ENCODE measurements at places on chromosomes 6 and 20.

- peaks cover 15% of the 10 kb centered on the region for H3K4me1 ChIP-seq
- DNase-seq: no peak
Observed at GRCh38 chr20:31815408-31816188, 3.6 kb upstream of the MYLK2 start.

DNA sequence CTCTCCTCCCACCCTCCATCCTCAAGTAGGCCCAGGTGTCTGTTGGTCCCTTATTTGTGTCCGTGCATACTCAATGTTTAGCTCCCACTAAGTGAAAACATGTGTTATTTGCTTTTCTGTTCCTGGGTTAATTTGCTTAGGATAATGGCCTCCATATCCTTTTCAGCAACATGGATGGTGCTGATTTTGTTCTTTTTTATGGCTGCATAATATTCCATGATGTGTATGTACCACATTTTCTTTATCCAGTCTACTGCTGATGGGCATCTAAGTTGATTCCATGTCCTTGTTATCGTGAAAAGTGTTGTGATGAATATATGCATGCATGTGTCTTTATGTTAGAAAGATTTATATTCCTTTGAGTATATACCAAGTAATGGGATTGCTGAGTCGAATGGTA is 314.9 kb upstream of the IRAK1BP1 start:
- no peak overlapping the region for H3K27ac ChIP-seq
- DNase-seq: no peak
- H3K27me3 ChIP-seq: no peaks in the 10 kb centered on the region
- H3K4me1 ChIP-seq: no peaks in the 10 kb centered on the region
- H3K36me3 ChIP-seq: no peaks in the 10 kb centered on the region

DNA sequence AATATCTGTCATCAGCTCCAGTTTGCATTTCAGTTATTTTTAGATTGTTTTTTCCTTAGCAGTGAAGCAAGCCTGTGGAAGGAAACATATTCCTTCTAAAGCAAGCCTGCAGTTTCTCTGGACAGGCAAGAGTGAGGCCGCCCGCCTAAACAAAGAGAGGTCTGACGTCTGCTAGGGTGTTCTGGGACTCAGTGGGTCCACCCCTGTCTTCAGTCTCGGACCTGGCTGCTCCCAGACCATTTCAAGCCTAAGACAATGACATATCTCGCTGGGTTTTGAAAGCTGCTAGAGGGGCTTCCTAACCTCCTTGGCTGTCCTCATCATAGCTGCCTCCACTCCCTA is 36.8 kb upstream of the RNF24 start:
- H3K27me3 ChIP-seq: no peaks in the 10 kb centered on the region
- H3K36me3 ChIP-seq: no peaks in the 10 kb centered on the region
- no peaks in the 10 kb centered on the region for H3K4me1 ChIP-seq
- DNase-seq: no peak
- H3K27ac ChIP-seq: no peak overlapping the region

DNA sequence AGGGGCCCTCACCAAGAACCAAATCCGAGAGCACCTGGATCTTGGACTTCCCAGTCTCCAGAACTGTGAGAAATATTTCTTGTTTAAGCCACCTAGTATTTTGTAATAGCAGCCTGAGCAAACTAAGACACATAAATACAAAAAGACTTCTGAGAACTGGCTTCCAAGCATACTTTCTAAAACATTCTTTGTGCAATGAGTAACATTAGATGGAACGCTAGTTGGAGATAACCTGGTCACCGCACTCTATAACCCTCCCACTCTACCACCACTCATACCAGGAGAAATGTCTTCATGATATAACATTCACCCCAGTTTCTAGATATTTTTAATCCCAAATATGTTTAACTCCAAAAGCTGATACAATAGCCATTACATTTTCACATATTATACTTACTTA is 169.5 kb upstream of the THEMIS start:
- no peak for DNase-seq
- H3K4me1 ChIP-seq: no peaks in the 10 kb centered on the region
- H3K4me3 ChIP-seq: no peak overlapping the region
- no peak overlapping the region for H3K27ac ChIP-seq

GRCh38 chr6:39543950-39544349 is 181.3 kb downstream of the KIF6 start:
- no peak overlapping the region for H3K4me3 ChIP-seq
- peaks cover 7% of the 10 kb centered on the region for H3K4me1 ChIP-seq
- no peaks in the 10 kb centered on the region for H3K36me3 ChIP-seq
- DNase-seq: no peak
- no peaks in the 10 kb centered on the region for H3K27me3 ChIP-seq
- H3K27ac ChIP-seq: no peak overlapping the region

DNA sequence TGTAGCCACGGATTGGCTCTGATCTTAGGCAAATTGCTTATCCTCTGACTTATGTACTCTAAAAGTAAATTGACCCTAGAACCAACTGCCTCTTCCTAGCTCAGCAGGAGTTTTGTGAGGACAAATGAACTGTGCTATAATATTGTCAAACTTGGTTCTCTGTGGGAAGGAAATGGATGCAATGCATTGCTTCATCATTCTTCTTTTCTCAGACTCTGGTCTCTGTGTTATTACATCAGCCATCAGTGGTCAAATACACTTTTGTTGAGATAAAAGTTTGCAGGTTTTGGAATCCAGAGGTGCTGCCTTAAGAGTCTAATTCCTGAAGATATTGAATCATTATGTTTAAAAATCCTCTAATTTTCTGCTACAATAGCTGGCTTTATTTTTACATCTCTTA is 64.9 kb downstream of the SLC24A3 start:
- no peak overlapping the region for H3K4me3 ChIP-seq
- H3K36me3 ChIP-seq: peaks cover 14% of the 10 kb centered on the region
- DNase-seq: no peak
- no peaks in the 10 kb centered on the region for H3K27me3 ChIP-seq

DNA sequence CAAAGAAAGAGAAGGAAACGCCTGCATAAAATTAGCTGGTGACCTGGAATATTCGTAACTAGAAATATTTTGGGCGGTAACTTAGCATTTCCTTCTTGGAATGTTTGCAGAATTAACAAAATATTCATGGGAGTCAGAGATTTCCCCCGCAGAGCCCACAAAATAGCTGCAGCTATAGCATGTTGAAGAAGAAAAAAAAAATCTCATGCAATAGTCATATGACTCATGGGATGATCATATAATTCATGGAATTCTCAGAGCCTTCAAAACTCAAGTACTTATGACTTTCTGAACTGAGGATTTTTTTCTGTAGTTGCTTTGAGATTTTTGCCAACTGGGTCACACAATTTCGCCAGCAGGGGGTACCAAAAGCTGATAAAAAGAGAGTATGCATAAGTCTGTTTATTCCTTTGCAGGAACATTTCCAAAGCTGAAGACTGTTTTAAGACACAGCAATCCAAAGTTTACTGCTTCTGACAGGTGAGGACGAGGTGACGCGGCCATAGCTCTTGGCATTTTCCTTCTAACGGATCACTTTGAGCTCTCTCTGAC is 586.0 kb upstream of the CHD6 start:
- H3K27me3 ChIP-seq: no peaks in the 10 kb centered on the region
- no peak for DNase-seq
- H3K27ac ChIP-seq: no peak overlapping the region
- H3K4me1 ChIP-seq: no peaks in the 10 kb centered on the region
- no peak overlapping the region for H3K4me3 ChIP-seq

- no peaks in the 10 kb centered on the region for H3K36me3 ChIP-seq
- no peak overlapping the region for H3K4me3 ChIP-seq
- no peaks in the 10 kb centered on the region for H3K27me3 ChIP-seq
- no peak for DNase-seq
- peaks cover 9% of the 10 kb centered on the region for H3K4me1 ChIP-seq
Observed at GRCh38 chr6:53309901-53310300, 38.8 kb downstream of the ELOVL5 start.

- H3K4me1 ChIP-seq: no peaks in the 10 kb centered on the region
- H3K27ac ChIP-seq: no peak overlapping the region
- no peak overlapping the region for H3K4me3 ChIP-seq
- H3K36me3 ChIP-seq: no peaks in the 10 kb centered on the region
- no peak for DNase-seq
- no peaks in the 10 kb centered on the region for H3K27me3 ChIP-seq
Observed at GRCh38 chr6:69732640-69733039, 64.2 kb downstream of the LMBRD1 start.

- no peak for DNase-seq
- H3K4me3 ChIP-seq: no peak overlapping the region
- H3K4me1 ChIP-seq: no peaks in the 10 kb centered on the region
- H3K27ac ChIP-seq: no peak overlapping the region
Observed at GRCh38 chr6:152428126-152428525, 209.0 kb downstream of the SYNE1 start.

DNA sequence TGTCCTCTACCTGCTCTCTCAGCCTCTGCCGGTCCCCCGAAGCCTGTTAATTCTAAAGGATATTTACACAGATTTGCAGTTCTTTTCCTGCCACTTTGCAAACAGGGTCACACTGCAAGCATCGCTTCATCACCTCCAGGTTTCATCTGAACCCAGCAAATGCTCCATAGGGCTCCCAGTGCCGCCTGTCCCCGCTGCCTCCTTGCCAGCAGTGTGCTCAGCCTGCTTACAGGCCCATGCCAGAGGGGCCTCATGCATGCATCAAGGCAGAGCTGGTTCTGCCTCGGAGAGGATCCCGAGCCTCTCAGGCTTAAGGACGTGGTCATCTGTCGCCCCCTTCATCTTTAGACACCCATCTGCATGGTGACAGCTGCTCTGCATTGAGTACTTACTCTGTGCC is 10.5 kb downstream of the SIRPA start:
- H3K27me3 ChIP-seq: no peaks in the 10 kb centered on the region
- H3K36me3 ChIP-seq: no peaks in the 10 kb centered on the region
- peaks cover 3% of the 10 kb centered on the region for H3K4me1 ChIP-seq

GRCh38 chr6:11812951-11813350 is 34.3 kb upstream of the ADTRP start:
- no peaks in the 10 kb centered on the region for H3K36me3 ChIP-seq
- no peak overlapping the region for H3K27ac ChIP-seq
- H3K4me3 ChIP-seq: no peak overlapping the region
- no peaks in the 10 kb centered on the region for H3K27me3 ChIP-seq

GRCh38 chr20:59640267-59640666 is 35.9 kb downstream of the PHACTR3 start:
- H3K27ac ChIP-seq: no peak overlapping the region
- DNase-seq: no peak
- H3K4me3 ChIP-seq: no peak overlapping the region

GRCh38 chr6:170155464-170156196 is 135.2 kb downstream of the DLL1 start:
- peaks cover 6% of the 10 kb centered on the region for H3K4me1 ChIP-seq
- H3K27me3 ChIP-seq: peaks cover 36% of the 10 kb centered on the region
- H3K4me3 ChIP-seq: no peak overlapping the region
- H3K36me3 ChIP-seq: no peaks in the 10 kb centered on the region

- H3K4me1 ChIP-seq: peaks cover 6% of the 10 kb centered on the region
- H3K36me3 ChIP-seq: no peaks in the 10 kb centered on the region
- peaks cover 7% of the 10 kb centered on the region for H3K27me3 ChIP-seq
- H3K27ac ChIP-seq: no peak overlapping the region
- DNase-seq: no peak
- H3K4me3 ChIP-seq: peak overlapping the region; percentile 31
Observed at GRCh38 chr20:25148982-25149846, 46.3 kb upstream of the ENTPD6 start.

GRCh38 chr20:3011752-3012151 is 31.7 kb upstream of the GNRH2 start:
- H3K27me3 ChIP-seq: no peaks in the 10 kb centered on the region
- no peak overlapping the region for H3K4me3 ChIP-seq
- no peaks in the 10 kb centered on the region for H3K4me1 ChIP-seq
- DNase-seq: no peak
- H3K27ac ChIP-seq: no peak overlapping the region

- DNase-seq: no peak
- H3K4me1 ChIP-seq: peaks cover 78% of the 10 kb centered on the region
- no peaks in the 10 kb centered on the region for H3K36me3 ChIP-seq
- H3K27me3 ChIP-seq: no peaks in the 10 kb centered on the region
- peak overlapping the region; percentile 98 for H3K27ac ChIP-seq
Observed at GRCh38 chr6:3750317-3751076, 1.0 kb downstream of the PXDC1 start.

DNA sequence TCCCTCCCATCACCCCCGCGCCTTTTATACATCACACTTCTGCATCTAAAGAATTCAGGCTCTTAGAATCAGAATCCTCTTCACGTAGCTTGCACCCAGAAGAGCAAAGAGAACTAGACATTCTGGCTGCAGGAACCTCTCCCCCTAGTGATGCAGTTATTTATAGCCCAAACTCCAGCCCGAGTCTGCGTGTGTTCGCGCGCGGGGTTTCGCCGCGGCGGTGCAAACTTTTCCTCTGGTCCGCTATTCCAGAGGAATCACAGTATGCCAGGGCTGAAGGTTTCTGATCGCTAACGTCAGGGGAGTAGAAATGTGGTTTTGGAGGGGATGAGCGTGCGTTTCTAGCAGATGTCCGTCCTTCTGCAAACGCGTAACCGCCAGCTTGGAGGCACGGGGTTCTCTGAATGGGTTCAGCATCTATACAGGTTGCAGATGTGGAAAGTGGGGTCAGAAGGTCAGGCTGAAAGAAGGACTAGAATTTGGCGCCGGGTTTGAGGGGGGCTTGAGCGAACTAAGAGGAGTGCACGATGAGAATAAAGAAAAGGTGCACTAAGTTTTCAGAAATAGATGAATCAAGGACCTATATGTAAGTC is 1.8 kb downstream of the EPHA7 start:
- H3K4me1 ChIP-seq: peaks cover 43% of the 10 kb centered on the region
- no peak overlapping the region for H3K27ac ChIP-seq
- peaks cover 14% of the 10 kb centered on the region for H3K27me3 ChIP-seq
- no peaks in the 10 kb centered on the region for H3K36me3 ChIP-seq
- DNase-seq: no peak

DNA sequence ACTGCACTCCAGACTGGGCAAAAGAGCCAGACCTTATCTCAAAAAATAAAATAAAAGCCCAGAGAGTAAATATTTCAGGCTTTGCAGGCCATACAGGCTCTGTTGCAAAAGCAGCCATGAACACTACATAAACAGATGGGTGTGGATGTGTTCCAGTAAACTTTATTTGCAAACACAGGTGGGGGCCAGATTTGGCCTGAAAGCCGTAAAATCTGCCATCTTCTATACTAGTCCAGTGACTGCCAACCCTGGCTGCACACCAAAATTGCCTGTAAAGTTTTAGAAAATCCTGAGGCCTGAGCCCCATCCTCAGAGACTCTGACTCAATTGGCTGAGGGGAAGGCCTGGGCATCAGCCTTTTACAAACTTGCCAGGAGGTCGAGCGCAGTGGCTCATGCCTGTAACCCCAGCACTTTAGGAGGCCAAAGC is 103.6 kb downstream of the ZMYND8 start:
- DNase-seq: no peak
- peaks cover 9% of the 10 kb centered on the region for H3K36me3 ChIP-seq
- H3K4me1 ChIP-seq: peaks cover 3% of the 10 kb centered on the region
- H3K27ac ChIP-seq: no peak overlapping the region
